ENCODE measurements at places on chromosomes 2 and 18. TPM values are rescaled to one million over a fixed set of nuclear protein-coding genes. Genes with fewer than 3 reads are reported as not detected.

DNA sequence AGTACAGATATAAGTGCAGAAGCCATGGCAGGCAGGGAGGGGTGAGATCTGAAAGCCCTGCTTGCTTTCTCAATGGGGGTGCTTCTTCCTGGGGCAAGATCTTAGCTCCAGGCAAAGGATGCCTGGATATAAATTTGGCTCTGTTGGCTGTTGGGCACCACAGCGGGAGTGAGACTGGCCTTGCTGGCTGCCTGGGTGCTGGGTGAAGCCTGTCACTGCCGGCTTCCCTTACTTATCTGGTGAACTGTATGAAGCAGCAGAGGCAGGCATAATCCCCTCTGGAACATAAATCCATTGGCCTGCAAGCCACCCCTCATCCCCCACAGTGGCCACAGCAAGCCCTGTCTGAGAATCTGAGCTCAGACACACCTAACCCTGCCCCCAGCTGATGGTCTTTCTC, 27.4 kb upstream of the SP140L start:
- DNase-seq, result no peak

- no peak for DNase-seq
Measured at GRCh38 chr18:70991577-70991976, 702.7 kb downstream of the SOCS6 start.

DNA sequence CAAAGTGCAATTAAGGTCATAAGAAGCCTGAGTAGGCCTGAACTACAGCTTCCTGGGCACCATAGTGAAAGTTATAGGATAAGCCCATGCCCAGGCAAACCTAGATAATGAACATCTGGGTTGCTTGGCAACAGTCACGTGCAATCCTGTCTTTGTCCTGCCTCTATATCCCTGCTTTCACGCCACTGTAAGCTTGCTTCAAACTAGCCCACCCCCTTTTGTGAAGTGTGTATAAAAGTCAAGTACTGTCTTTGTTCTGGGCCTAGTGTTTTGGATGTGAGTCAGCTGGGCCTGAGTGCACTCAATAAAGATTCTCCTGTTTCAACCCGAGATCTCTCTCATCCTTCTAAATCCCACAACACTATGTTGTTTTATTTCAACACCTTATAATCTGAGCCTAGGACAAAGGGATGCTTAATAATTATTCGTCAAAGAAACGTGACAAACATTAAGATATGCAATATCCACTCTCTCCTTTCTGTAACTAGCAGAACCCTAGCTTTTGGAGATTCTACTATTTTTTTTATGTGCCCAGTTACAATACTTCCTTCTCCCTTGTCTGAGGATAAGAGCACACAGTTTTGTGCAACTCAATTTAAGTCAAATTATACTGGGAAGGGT, 927.8 kb downstream of the SUCLG1 start:
- no peak for DNase-seq

IL36RN gene
- not detected for total RNA-seq

All from T-helper 17 cell (primary cell).